Body of pancreas (tissue), 4 donors: ENCODE measurements at places on chromosomes 3 and 15. TPM values are rescaled to one million over a fixed set of nuclear protein-coding genes. Genes with fewer than 3 reads are reported as not detected.

GRCh38 chr15:47414207-47414606 lies 303.1 kb upstream of the SEMA6D start:
- DNase-seq, result no peak

GRCh38 chr3:165519687-165520086 lies 317.5 kb downstream of the BCHE start:
- no peak for DNase-seq

- no peak for DNase-seq
Measured at GRCh38 chr15:89016549-89017041, 71.7 kb upstream of the ABHD2 start.

DNA sequence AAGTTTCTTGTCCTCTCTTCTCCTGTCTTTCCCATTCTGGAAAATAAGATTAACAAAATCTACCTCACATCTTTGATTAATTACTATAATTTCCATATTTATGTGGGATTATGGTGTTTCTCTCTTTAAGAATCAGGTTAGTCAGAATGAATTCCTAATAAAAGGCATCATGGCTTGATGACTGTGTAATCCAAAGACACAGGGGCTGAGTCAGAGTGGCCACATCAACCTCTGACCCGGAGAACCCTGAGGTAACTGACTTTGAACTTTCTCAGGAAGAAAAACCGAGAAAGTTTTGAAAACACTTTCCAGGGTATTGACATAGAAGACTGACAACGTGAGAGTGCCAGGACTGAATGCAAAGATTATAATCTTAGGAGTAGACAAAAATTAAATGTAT lies 170.3 kb upstream of the MCTP2 start:
- DNase-seq, result no peak

LRRC15 gene
- total RNA-seq, result 0.26 TPM

DNA sequence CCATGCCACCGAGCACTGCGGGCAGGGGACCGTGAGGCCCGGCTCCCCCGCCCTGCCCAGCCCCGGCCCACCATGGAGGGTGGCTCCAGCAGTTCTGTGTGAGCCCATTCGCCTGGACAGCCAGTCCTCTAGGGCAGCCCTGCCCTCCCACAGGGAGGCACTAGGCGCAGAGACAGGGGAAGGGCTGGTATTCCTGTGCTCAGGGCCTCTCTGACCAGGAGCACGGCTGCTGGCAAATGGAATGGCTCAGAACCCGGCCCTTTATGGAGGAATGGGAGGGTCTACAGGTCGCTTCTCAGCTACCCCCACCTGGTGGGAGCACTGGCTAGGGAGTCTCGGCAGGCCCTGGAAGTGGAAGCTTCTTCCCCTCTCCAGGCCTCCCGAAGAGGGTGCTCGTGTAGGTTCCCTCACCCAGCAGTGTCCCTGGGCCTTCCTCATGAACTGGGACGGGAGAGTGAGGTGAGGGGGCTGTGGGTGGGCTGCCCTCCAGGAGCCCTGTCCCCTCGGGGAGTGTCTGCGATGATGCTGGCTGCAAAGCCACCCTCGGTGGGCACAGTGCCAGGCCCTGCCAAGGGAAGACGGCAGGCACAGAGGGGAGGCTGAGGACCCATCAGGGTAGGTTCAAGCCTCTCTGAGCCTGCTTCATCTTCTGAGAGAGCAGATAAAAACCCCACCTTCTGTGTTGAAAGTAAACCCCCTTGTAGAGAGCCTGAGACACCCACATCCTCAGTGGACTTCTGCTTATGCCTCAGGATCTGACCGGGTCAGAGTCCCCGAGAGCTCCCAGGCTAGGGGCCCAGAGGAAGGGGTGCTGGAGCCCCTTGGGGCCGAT lies 1.5 kb downstream of the MELTF start:
- DNase-seq, result no peak

GRCh38 chr3:16476636-16477035 lies 36.9 kb downstream of the RFTN1 start:
- DNase-seq, result no peak

DNA sequence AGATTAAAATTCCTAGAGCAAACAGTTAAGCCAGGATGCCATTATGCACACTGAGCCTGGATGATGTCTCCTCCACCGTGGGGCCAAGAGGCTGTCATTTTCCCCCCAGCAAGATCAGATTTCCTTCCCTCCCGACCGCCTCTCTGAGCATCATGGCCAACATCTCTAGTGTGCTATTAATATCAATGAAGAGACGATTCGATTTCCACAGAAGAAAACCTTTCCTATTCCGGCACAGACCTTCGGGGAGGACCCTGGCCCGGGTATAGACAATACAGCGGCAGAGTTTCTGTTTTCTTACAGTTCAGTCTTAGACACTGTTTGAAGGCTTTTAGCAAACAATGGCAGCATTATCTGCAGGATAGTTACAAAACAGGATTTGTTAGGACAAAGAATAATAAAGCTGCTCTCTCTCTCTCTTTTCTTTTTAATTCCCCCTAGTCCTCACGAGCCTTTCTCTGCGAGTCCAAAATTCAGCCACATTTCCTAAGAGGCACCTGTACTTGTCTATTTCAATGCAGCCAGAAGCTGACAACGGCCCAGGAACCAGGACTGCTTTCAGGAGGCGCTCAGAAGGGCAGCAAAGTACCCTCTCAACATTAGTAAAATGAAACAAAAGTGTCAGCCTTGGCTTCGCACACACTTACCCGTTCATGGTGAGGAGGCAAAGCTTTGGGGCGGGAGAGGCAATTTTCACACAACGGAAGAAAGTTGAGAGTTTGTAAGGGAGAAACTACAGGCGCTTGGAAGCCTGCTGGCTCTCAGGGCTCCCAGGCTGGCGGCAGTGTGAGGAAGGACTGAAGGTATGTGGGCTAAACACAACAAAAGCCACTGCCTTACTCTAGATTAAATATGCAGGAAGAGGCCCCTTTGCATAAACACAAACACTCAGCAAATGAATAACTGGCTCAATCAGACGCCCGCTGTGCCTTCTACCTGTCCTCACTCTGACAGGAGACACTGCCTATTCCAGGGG lies 278.0 kb downstream of the FOXP1 start:
- peak; percentile 31 for DNase-seq

GRCh38 chr3:63613561-63613960 lies 38.9 kb upstream of the SNTN start:
- DNase-seq, result no peak

GRCh38 chr15:83207660-83208366 lies at the start of gene HDGFL3:
Gene HDGFL3, minus strand, starts transcription at chr15:83207823. Its CDS starts 409 bp downstream, at chr15:83207414.
- DNase-seq, result peak; percentile 60

ERICH6 gene
- not detected for total RNA-seq

- DNase-seq, result no peak
Measured at GRCh38 chr15:80989081-80989517, 520 bp downstream of the MESD start.

DNA sequence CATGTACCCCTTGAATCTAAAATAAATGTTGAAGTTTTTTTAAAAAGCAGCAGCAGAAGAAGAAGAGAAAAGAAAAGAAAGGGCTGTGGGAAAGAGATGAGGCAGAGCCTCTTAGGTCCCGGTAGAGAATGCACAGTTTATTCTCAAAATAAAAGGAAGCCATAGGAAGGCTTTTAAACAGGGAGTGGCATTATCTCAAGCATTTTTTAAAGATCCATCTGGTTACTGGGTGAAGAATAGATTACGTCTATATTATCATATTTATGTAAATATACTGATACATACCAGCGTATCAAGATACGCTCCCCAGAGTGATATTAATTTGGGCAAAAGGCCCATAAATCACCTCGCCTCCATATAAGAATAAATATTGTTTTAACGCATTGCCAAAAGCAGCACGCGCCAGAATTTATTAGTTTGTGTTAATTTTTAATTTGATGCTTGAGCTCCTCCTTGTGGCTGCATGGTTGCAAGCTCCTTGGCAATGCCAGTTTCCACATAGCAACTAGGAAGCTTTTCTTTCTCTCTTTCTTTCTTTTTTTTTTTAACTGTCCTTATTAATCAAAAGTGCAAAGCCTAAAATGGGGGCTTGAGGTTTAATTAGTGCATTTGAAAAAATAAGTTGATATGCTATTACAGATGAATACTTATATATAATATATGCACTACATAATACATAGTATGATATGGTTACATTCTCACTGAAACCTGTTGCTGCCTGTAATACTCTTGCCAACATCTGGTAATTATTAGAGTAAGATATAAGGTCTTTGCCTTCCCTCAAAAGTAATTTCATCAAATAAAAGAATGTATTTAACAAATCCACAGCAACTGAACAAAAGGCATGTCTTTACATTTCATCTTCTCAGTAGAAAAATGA lies 242.8 kb upstream of the UBE2E2 start:
- peak; percentile 53 for DNase-seq

GRCh38 chr15:75361989-75362641 lies 6.3 kb downstream of the MAN2C1 start:
- DNase-seq, result no peak

TJP1 gene
- 68.7 TPM for total RNA-seq

LYZL4 gene
- total RNA-seq, result not detected

- DNase-seq, result no peak
Measured at GRCh38 chr15:90774731-90775514, 57.8 kb downstream of the BLM start.

- no peak for DNase-seq
Measured at GRCh38 chr15:48802257-48802656, 8.6 kb downstream of the CEP152 start.

DNA sequence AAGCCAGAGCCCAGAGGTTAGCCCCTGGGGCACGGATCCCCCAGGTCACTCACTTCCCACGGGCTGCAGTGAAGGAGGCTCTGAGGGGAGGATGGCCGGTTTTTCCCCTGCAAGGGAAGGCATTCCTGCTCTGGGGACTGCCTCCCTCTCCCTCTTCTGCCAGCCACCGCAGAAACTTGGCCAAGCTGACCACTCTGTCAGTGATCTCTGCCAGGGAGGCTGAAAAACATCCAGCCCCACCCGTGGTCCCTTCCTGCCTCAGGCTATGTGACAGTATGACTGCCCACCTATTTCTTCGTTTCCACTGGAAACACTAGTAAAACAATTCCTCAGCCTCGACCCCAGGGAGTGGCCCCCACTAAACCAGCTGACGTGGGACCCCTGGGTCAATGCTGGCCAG lies 14.6 kb upstream of the FANCD2 start:
- no peak for DNase-seq

GRCh38 chr15:36626141-36626800 lies 46.8 kb downstream of the CDIN1 start:
- no peak for DNase-seq

GRCh38 chr3:53426918-53427317 lies 67.5 kb upstream of the CACNA1D start:
- DNase-seq, result no peak

- DNase-seq, result peak; percentile 63
Measured at GRCh38 chr3:11481556-11481955, 162.2 kb downstream of the VGLL4 start.

DNA sequence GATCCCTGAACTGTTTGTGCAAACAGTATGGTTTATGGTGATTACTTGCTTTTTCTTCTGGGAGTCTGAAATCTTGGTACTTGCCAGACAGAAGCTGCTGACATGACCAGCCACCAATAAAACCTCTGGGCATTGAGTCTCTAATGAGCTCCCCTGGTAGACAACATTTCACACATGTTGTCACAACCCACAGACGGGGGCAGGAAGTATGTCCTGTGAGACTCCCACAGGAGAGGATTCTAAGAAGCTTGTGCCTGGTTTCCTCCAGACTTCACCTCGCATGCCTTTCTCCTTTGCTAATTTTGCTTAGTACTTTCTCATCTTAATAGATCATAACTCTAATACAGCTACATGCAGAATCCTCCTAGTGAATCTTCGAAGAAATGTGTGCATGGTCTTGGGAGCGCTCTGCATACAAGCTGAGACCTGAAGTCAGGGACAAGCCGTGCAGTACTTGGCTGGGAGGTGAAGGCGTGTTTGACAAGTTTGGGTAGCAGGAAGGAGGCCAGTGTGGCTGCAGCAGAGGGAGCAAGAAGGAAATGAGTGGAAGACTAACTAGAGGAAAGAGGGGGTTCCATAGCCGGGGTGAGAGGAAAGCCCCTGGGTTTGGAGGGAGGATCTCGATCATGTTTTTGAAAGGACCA lies 49.0 kb downstream of the B3GNT5 start:
- no peak for DNase-seq

TICRR gene
- total RNA-seq, result under 0.01 TPM

SAMMSON gene
- 2.1 TPM for total RNA-seq

- peak; percentile 61 for DNase-seq
Measured at GRCh38 chr15:70508561-70509281, 254.6 kb downstream of the UACA start.

- DNase-seq, result no peak
Measured at GRCh38 chr15:62528505-62528904, 363.4 kb upstream of the C2CD4B start.

DNA sequence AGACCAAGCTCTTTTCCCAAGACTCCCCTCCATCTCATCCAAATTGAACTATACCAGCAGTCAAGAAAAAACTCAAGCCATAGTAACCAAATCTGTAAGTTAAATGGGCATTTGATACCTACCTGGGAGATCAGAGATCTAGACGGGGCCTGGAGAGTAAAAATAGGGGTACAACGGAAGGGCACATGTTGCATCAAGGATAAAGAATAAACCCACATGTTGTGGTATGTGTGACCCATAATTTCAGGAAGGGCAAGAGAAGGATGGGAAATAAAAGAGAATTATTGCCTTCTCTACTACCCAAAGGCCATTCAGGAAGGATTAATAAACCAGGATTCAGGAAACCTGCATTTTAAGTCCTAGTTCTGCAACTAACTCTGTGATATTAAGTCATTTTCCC lies 1.5 kb downstream of the TEX55 start:
- no peak for DNase-seq
